ENCODE measurements at places on chromosomes 1 and 21. TPM values are rescaled to one million over a fixed set of nuclear protein-coding genes. Genes with fewer than 3 reads are reported as not detected.

DNA sequence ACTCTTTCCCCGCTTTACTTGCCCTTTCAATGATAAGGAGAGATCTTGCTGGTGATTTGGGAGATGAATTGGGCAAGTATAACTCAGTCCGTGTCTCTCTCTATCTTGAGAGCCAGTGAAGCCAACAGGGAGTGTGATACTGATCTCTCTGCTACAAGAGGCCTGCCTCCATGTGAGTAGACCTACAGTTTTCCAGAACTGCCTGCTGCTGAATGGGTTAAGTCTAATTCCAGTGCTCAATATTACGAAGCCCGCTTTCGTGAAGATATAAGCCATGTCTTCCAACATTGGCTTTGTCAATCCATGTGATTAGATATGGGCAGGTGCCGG is 92.6 kb downstream of the ADCY10 start:
- DNase-seq = no peak

Gene GABRD
- total RNA-seq = 0.82 TPM

DNA sequence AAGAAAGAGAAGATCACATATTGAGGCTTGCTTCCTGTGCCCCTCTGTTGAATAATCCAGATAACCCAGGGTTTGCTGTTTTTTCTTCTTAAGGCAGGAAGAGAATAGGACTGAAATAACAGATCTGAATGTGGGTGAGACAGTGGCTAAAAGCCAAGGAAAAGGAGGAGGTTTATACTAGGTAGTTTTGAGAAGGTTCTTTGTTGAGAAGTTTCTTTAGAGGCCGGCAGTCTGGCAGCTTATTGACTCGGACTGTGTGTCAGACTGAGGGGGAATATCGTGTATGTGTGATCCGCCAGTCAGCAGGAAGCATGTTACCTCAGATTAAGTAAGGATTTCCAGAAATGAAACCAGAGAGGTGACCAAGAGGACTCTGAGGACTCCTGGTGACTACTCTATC is 119.8 kb downstream of the PLA2G4A start:
- DNase-seq = no peak

DNA sequence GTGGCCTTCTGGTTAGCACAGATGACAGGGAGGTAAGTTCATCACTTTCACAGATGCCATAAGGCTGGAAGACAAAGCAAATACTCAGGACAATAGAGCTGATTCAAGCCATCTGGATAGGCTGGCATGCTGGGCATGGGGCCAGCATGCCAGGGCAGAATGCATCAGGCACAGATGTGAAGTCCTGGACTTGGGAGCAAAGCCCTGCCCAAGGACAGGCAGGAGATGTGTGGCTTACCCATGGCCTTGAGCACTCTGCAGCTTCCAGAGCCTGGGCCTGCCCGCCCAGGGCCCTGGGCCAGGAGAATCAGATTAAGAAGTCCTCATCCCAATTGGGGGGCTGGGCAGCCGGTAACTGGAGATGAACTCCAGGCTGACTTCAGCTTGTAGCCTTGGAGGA is 135.7 kb upstream of the ZC3H12A start:
- DNase-seq = no peak

Gene SPATA21
- not detected for total RNA-seq
